ENCODE measurements at places on chromosomes 7 and 10.

DNA sequence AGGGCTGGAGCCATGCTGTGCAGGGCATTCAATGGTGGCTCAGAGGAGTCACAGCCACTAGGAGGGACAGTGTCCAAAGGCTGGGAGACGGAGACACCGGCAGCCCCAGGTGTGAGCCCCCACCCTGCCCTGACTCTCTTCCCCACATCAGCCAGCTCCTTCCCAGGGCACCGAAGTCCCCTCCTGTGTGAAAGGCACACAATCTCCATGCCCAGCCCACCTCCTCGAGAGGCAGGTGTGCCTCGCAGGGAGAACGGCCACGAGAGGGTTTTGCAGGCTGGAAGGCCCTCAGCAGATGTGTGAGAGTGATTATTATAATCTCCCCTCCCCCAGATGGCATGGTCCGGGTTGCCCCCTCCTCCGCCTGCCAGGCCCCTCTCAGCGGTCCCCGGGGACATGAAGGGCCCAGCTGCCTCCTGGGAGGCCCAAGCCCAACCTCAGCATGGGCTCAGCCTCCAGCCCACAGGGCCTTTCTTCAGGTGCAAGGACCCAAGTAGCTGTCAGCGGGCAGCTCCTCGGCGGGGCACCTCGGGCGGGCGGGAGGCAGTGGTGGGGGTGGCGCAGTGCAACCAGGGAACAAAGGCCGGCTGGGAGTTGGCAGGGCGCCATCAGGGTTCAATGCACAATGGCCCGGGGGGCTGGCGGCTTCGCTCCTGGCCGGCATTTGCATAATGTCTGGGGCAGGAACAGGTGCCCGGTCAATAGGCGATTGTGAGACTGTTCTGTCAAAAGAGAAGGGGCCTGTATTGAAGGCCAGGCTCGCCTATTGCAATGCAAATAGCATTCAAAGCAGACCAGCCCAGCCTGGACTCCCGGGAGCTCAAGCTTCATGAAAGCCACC lies 155.3 kb upstream of the ZMIZ1 start:
- DNase-seq, result no peak

- DNase-seq, result no peak
Measured at GRCh38 chr7:130893441-130893894, 159.5 kb upstream of the KLF14 start.

GRCh38 chr10:78203915-78204818 lies 170.5 kb downstream of the RPS24 start:
- DNase-seq, result no peak

DNA sequence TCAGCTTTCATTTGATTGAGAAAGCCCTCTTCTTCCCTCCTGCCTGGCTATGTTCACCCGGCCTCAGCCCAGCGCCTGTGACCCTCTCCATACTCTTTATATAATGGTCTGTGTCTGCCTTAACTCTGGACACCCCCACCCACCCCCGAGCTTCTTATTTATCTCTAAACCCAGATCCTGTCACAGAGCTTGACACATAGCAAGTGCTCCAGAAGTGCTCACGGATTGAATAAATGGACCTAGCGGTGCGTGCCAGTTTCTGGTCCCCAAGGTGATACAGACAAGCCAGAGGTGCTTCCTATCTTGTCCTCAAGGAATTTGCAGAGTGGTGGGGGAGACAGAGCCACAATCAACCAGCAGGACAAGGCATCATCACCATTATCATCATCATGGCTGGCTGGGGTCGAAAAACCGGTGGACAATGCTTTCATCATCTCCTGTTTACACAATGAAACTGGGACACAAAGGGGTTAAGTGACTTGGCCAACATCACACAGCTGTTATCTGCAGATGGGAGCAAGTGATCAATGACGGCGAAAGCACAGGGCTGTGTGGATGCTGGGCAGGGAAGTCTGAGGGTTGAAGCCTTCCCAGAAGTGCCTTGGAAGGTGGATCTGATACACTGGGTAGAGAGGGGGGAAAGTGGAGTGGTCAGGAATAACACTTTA lies 2.2 kb upstream of the LOXL4 start:
- no peak for DNase-seq

- DNase-seq, result no peak
Measured at GRCh38 chr7:132161976-132162375, 414.3 kb downstream of the PLXNA4 start.

DNA sequence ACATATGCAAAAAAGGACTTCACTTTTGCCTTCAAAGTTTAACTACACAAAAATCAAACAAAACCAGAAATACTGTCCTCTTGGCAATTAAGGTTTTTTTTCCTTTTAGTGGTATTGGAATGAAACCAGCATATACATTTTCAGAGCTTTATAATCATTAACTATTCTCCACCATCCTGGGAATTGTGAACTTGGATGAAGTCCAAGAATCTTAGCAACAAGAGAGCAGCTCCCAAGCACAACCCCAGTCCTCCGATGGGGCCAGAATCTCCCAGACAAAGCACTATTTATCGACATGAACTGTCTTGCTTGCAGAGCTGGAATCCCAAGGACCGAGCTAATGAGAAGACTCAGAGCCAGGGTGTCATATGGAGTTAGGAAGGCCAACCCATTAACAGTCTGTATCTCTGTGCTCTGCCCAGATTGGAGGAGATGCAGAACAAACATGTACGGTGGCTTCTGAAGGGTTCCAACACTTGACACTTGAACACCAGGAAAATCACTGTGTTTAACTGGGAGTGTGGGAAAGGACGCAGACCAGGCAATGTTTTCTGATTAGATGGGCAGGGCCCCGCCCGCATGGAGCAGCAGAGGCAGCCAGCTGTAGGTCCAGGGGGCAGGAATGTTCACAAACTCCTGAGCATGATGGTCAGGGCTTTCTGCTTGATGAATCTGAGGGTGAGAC lies 35.5 kb downstream of the PPP1R3C start:
- DNase-seq, result no peak

GRCh38 chr7:45106-46090 lies 147.0 kb upstream of the FAM20C start:
- no peak for DNase-seq

GRCh38 chr10:21572578-21572977 lies 38.5 kb downstream of the MLLT10 start:
- DNase-seq, result no peak

GRCh38 chr10:123135415-123136141 lies at the start of gene HMX3:
HMX3 (plus strand) TSS chr10:123135970; CDS start chr10:123136051, 81 bp downstream.
- DNase-seq, result no peak

DNA sequence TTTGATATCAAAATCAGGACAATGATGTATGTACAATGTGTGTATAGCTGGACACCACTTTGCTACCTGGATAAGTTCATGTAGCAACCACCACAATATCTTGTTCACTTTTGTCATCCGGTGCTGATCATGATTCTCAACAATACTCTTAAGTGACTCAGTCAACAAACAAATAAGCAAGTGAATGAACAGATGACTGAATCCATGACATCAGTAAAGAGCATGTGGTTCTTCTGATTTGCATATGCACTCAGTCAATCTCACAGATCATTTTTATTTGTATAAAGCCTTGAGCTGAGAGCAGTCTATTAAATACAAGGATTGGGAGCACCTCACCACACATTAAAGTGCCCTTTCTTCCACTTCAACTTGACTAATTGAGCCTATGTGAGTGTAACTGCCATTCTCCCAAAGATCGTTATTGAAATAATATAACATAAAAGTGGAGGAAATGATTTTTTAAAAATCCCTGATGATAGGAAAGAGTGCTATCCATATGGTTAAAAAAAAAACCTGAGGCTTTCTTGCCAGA lies 69.5 kb downstream of the NPSR1 start:
- no peak for DNase-seq

GRCh38 chr10:95837356-95837776 lies 70.4 kb upstream of the CC2D2B start:
- DNase-seq, result no peak

DNA sequence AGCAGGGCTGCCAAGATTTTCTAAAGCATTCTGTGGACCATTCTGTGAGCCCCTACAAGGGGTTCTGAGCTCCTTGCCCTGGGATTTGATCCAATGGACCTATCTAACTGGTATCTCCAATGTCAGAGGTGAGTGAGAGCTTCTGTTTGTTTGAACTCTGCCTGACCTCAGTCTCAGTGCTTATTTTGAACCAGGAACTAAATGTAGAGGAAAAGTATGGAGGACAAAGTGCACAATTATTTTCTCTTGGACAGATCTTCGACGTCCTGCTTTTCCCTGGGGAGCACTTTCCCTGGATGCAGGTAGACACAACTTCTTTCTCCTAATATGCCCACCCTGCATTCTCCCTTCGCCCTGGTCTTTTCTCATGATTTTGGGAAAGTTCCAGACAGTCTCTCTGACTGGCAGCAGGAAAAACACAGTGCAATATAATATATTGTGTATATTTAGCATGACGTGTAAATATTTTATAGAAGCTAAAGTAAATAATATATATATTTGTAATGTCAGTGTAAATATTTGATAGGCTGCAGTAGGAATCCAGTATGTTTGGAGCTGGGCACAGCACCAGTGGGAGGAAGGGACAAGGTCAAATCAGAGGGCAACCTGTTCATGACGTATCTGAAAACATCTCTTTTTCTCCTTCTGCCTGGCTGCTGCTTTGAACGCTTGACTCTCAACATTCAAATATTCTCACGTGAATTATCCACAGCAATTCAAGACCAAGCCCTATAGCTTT lies 184.0 kb upstream of the LYZL1 start:
- no peak for DNase-seq

DNA sequence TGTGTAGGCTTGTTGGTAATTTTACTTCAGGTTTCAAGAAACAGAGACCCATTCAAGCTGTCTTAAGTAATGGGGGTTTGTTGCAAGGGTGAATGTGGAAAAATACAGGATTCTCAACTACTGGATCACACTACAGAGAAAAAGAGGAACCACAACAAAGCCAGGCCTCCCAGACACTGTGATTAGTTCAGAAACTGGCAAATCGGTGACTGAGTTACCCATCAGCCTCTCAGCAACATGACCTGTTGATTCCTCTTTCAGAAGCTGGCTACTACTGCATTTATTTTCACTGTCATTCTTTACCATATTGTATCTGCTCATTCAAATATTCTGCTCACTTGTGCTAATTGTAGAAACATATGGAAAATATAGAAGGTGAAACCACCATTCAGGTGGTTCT lies 16.0 kb downstream of the CCDC71L start:
- DNase-seq, result no peak

- no peak for DNase-seq
Measured at GRCh38 chr10:3659203-3659917, 125.6 kb downstream of the KLF6 start.

DNA sequence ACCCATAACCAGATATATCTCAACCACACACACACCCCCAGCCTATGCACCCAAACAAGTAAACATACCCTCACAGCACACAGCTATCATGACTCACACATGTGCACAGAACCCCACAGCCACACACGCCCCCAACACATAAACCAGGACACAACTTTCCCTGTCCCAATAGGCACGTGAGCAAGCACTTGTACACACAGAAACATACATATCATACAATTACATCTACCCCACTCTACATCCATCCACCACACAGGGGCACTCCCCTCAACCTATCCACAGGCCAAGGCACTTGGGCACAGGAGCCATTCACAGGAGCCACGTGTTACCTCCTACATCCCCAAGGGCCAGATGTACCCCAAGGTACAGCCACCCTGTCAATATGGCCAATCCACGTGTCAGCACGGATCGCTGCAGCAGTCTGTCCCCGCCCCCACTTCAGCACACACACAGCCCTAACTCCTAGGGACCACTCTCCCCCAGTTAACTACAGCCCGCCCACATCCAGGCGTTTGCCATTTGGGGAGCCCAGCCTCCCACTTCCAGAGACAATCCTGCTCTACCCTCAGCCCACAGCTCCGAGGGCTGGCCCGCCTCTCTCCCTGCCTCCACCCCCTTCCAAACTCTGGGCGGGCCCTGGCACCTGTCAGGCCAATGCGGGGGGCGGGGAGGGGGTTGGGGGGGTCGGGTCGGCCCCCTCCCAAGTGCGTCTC lies 163.5 kb downstream of the SH3PXD2A start:
- no peak for DNase-seq

DNA sequence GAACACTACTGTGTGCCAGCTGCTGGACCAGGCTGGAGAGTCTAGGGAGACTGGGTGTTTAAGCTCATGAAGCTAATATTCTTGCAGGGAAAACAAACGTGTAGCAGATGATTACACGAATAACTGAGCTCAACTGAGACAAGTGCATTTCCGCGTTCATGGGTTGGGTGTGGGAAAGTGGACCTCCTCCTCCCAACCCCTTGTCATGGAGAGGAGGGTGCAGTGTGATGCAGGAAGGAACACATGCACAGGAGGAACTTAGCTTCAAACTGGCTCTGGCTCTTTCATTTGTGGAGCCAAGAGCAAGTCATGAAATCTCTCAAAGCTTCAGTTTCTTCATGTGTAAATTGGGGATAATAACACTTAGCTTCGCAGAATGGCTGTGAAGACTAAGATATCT lies 204.3 kb downstream of the ARHGAP12 start:
- DNase-seq, result no peak

DNA sequence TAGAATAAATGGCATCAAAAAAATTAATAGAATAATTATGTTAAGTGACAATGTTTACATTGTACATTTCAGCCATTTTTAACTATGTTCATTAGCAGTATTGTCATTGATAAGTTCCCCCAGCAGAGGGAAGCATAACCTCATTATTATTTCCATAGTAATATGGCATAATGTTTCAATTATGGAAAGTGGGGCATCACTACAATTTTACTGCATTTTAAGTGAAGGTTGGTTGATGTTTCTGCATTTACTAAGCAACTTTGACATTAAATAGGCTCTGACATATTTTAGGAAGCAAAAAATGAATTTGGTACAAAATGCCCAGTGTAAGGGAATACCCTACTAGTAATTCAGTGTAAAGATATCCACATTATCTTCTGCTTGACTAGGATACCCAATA lies 218.3 kb downstream of the SEMA3A start:
- no peak for DNase-seq

- DNase-seq, result no peak
Measured at GRCh38 chr7:128954830-128955802, 17.4 kb downstream of the IRF5 start.

DNA sequence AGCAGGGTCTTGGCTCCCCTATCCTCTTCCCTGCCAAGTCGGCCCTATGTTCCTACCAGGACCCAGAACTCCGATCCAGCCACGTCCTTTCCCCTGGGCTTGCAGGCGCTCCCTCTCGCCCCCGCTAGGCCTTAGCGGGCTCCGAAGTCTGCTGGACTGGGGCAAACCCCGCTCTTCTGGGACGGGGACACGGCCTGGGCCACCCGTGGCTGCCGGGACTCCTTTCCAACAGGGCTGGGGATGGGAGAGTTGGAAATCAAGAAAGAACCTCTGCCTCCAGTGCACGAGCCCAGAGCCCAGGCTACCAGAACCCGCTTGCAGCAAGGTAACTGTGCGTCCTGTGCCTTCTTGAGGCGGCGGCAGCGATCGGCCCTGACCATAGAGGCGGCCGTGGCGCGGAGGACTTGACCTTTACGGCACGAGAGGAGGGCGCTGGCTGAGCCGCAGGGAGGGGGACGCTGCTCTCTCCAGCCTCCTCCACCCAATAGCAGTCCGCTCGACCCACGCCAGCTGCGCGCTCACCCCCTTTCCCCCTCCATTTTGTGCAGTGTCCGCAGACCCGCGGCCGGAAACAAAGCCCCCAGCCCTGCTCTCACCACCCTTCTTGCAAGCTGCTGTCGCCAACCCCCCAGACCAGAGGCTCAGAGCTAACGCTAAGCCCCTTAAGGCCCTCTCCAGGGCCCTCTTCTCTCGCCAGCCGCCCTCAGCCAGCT lies 7.0 kb upstream of the HOXA11 start:
- DNase-seq, result no peak

GRCh38 chr7:117323851-117324711 lies 1.2 kb upstream of the WNT2 start:
- no peak for DNase-seq

All from T-helper 9 cell (primary cell).